ENCODE measurements at places on chromosomes 5 and 9.

DNA sequence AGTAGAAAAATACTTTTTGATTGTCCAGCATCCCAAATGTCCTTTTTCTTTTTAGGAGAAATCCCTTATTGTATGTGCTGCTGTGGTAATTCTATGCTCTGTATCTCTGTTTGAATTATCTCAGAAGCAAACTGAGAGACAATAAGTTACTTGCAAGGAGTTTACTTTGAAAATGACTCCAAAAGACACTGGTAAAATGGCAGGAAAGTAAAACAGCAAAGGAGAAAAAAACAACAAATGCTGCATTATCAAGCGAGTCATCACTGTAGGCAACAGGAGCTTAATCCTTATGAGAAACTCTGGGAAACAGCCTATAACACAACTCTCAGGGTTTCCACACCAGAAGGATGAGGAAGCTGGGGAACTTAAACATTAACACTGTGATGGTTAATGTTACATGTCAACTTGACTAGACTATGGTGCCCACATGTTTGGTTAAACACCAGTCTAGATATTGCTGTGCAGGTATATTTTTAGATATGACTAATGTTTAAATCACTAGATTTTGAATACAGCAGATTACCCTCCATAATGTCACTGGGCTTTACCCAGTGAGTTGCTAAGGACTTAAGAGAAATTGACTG is 92.6 kb upstream of the GAS1 start:
- DNase-seq: no peak

DNA sequence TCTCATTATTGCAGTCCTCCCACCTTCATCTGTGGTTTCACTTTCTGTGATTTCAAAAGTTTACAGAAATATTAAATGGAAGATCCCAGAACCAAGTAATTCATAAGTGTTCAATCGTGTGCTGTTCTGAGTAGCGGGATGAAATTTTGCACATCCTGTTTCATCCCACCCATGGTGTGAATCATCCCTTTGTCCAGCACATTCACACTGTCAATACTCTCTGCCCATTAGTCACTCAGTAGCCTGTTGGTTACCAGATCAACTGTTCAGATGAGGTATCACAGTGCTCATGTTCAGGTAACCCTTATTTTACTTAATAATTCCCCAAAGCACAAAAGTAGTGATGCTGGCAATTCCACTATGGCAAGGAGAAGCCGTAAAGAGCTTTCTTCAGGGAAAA is 26.8 kb downstream of the FAM81B start:
- DNase-seq: no peak

- no peak for DNase-seq
Measured at GRCh38 chr5:73494721-73495120, 3.5 kb upstream of the BTF3 start.

DNA sequence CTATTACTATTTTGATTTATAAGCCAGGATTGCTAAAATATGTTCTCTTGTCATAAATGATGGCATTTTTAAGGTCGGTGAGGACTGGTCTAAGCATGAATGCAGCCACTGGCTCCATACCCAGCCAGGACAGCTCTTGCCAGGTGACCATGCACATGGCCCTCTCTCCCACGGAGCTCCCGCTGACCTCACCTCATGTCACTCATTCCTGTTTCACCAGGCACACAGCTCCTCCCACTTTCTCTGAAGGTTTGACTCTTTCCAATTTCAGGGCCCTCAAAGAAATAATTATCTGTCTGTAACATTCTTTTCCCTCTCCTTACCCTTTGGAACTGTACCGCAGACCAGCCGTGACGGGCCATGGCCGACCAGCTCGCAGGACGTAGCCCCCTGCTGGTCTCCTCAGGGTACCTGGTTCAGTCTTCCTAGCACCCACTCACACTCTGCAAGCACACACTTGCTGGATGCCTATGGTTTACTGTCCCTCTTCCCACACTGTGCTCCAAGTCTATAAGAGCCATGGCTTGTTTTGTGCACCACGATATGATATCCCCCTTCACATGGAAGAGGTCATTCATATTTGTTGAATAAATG is 72.5 kb downstream of the LIFR start:
- no peak for DNase-seq

DNA sequence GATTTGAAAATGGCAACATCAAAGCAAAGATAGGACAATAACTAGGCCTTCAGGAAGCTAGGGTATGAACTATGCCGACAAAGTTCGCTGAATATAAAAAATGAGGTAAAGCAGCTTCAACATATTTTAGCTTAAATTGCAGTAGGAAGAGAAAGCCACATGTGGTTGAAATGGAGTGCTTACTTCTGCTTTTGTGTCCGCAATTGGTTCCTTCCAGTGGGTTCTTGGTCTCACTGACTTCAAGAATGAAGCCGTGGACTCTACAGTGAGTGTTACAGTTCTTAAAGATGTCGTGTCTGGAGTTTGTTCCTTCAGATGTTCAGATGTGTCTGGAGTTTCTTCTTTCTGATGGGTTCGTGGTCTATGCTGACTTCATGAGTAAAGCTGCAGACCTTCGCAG is 95.2 kb downstream of the APTX start:
- DNase-seq: no peak

GRCh38 chr5:18487928-18488480 is 853.7 kb downstream of the TAF11L14 start:
- no peak for DNase-seq

- no peak for DNase-seq
Measured at GRCh38 chr5:39131210-39132127, 57.3 kb upstream of the RICTOR start.

- DNase-seq: no peak
Measured at GRCh38 chr5:80077051-80077714, 42.0 kb downstream of the THBS4 start.

- DNase-seq: no peak
Measured at GRCh38 chr5:61274511-61274911, 57.5 kb upstream of the ZSWIM6 start.

GRCh38 chr5:27963050-27963783 is 924.8 kb upstream of the CDH9 start:
- no peak for DNase-seq

DNA sequence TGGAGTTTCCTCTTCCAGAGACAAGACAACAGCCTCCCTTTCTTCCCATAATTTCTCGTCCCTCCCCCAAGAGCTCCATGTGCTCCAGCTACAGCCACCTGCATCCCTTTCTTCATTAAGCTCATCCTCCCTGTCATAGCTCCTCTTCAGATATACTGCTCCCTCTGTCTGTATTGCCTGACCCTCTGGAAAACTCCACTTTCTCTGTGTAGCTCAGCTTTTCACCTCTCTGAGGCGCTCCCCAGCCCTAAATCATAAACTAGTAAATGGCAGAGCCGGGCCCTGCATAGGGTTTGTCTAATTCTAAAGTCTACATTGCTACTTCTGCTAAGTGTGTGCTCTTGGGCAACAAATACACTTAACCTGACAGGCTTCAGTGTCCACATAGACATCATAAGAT is 8.8 kb upstream of the PLIN2 start:
- no peak for DNase-seq

- no peak for DNase-seq
Measured at GRCh38 chr5:14109771-14110170, 33.4 kb upstream of the TRIO start.
